Activated T-cell treated with anti-CD3 and anti-CD28 coated beads, Interleukin-2, amount 50 U/mL, for 1 hour (primary cell): ENCODE measurements at places on chromosomes 3 and 15.

DNA sequence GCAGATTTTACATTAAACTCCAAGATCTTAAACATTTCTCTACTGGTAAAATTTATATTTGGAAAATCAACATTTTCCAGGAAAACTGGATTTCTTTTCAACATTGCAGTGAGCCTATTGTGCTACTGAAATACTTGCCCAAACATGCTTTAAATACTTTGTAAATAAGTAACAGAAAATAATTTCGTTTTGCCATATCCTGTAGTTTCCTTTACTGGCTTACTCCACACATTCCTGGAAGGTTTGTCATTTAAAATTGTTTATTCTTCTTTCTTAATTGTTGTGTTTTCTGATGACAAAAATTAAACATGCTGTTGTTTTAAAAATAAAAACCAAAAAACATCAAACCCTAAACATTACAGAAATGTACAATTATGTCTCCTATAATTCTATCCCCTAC is 22.0 kb downstream of the ACAD11 start:
- DNase-seq = no peak

- no peak for DNase-seq
Observed at GRCh38 chr3:172134352-172134751, 95.0 kb downstream of the FNDC3B start.

- DNase-seq = no peak
Observed at GRCh38 chr3:13134879-13135206, 61.6 kb upstream of the IQSEC1 start.

- DNase-seq = no peak
Observed at GRCh38 chr3:69888943-69889315, 110.6 kb upstream of the SAMMSON start.

- DNase-seq = no peak
Observed at GRCh38 chr3:186524616-186525015, 19.6 kb downstream of the CRYGS start.

GRCh38 chr15:25067725-25068309 is 113.0 kb downstream of the SNRPN start:
- no peak for DNase-seq

GRCh38 chr15:52236013-52236412 is 44.8 kb upstream of the GNB5 start:
- no peak for DNase-seq

GRCh38 chr3:8621872-8622271 is 22.7 kb downstream of the SSUH2 start:
- no peak for DNase-seq

DNA sequence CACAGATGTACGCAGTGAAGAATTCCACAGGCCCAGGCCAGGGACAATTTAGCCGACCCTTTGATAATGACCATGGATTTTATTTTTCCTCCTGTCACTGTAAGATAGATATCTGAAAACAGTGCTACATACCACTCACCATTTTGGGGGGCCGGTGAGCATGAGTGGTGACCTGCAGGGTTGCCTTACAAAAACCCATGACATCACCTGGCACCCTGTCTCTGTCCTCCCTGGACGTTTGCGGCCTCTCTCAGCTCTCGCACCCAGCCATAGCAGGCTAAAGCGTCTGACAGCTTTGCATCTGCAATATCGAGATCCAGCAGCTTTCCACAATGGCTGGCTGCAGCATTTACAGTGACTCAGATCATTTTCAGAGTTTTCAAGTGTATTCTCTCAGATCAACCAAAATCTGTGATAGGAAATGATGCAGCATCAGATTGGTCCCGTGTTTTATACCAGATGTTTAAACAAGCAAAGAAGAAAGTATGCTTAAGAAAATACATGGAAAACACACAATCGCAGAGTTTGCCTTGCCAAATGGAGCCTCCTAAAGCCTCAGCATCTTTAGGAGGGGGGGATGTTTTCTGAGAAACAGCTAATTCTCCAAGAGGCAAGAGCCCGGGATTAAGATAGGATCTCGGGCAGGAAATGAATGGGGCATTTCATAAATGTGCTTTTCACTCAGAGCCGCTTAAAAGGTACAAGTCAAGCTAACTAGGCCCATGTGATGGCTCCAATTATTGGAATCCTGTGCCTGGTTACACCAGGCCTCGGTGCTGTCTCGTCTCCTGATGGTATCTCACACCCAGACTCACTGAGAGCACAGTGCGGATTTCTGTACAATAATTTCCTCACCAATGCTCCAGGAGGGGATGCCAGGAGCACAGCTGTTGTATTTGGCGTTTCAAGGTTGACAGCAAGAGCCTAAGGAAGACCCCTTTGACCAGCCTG is 257.3 kb downstream of the XXYLT1 start:
- no peak for DNase-seq

DNA sequence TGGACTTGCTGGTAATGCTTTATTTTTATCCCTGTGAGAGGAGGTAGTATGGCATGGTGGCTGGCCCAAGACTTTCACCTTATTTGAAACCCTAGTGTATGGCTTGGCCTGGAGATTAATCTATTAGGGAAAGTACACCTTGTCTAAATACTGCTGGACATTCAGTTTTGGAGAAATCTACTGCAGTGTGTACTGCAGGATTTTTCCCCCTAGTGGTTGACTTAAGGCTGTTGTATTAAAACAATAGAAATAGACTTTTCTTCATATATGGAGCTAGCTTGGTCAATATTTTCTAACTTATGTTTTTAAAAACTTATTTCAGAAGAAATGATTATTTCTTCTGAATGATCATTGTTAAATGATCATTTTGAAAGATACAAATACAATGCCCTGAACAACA is 13.9 kb upstream of the SLITRK3 start:
- DNase-seq = no peak

DNA sequence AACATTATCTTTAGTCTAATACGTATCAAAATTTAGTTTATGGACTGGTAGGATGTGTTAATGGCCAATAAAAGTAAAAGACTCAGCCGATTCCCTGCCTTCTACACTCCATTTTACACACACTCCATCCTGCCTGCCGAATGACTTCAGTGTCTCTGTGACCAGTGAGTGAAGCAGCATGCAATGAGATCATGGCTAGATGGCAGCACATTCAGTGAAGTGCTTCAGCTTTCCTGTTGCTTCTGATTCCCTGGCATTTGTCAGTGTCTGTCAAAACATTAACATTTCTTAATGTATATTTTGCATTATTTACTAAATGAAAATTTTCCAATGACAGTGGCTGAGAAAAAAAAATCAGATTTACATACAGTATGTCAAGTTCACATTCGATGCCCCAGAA is 412.0 kb downstream of the FHIT start:
- DNase-seq = no peak

DNA sequence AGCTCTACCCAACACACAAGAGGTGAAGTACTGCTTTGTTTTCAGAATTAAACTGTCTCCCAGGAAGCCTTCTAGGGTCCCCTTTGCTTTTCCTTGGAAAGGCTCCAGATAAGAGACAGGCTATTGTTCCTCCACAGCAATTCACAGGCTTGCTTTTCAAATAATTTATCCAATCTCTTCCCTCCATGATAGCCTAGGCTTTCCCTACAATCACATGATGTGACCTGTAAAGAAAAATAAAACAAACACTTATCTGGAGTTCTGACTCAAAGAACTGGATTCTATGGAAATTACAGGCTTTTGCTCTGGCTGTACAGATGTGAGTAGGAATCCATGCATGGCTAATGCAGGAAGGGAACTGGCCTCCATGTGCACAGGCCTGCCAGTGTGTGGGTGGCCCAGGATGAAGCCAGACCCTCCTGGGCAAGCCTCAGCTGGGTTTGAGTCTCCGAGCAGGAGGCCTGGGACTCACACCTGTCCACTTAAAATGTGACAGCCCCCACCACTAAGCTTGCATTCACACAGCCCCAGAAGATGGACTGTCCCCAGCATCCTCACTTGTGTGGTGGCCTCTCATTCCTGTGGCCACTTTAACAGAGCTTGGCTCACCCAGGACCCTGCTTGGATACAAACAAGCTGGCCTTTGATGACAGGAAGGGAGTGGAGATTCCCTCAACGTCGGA is 75.8 kb upstream of the LEKR1 start:
- no peak for DNase-seq

- DNase-seq = peak; percentile 69
Observed at GRCh38 chr15:70559265-70560239, 203.8 kb downstream of the UACA start.

DNA sequence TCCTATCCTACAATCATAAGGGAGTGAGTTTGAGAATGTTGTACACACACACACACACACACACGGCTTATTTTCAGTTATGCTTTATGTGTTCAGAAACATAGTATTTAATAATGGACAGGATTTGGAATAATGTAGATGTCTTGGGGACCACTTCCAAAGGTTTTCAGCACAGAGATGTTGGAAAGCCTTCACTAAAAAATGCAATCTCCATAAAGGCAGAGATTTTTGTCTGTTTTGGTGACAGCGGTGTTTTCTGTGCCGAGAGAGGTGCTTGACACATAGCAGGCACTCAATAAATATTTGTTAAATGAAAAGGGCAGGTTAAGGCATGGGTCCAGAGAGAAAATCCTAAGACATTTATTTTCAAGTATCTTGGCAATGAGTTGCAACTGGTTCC is 428.2 kb upstream of the RGMA start:
- DNase-seq = no peak

- DNase-seq = no peak
Observed at GRCh38 chr3:55285156-55285555, 201.9 kb downstream of the WNT5A start.

GRCh38 chr15:51076524-51077220 is 18.0 kb downstream of the TNFAIP8L3 start:
- no peak for DNase-seq

DNA sequence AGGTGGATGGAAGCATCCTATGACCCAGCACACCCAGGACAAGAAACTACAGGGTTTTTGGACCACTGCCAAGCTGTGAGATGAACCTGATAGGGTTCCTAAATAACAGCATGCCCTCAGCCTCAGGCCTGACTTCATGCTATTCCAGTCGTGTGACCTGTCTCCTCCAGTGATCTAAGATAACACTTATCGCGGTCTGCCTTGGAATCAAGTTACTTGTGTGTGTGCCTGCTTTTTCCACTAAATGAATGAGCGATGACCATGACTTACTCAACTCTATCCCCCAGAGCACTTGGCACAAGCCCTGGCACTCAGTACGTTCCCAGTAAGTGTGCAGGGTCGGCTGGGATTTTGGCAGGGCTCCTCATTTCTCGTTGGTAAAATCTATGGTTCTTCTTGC is 172.7 kb upstream of the TP63 start:
- no peak for DNase-seq
